ENCODE measurements at places on chromosomes 5 and 9.

DNA sequence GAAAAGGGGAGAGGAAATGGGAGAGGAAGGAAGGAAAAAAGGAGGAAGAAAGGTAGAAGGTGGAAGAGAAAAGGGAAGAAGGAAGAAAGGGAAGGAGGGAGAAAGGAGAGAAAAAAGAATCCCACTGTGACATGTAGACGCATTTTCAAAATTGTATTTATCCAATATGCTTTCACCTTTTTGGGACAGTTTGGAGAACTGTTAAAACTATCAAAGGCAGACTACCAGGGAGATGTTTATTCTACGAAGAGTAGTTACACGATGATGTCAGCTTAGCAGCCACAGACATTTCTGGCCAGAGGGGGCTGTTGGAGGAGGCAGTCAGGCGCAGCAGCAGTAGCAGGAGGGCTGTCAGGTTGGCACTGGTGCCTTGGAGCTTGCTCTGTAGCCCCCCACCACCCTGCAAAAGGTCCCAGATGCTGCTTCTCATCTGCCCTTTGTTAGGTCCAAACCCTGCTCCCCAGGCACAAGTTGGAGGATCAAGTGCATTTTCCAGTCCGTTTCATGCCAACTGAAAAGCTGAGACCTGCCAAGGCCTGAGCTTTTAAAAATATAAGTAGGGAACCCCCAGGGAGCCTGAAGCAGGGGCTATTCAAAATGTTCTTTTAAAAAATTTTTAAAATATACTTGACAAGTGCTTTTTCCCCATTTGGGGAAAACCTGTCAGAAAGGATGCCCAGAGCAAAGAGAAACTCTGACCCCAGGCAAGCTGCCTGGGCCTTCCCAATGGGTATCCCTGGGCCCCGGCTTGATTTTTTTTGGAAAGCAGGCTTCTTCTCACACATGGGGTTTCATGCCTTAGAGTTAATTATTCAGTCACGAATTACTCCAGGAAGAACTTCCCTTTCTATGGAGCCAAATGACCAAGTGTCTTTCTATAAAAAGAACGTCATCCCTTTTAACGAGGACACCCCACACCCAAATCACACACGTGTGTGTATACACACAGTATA is 203.3 kb downstream of the SLIT3 start:
- no peak for DNase-seq

GRCh38 chr9:32385152-32385884 is 875 bp downstream of the ACO1 start:
- DNase-seq = no peak

- DNase-seq = no peak
Observed at GRCh38 chr9:133906932-133907910, 84.9 kb downstream of the VAV2 start.

DNA sequence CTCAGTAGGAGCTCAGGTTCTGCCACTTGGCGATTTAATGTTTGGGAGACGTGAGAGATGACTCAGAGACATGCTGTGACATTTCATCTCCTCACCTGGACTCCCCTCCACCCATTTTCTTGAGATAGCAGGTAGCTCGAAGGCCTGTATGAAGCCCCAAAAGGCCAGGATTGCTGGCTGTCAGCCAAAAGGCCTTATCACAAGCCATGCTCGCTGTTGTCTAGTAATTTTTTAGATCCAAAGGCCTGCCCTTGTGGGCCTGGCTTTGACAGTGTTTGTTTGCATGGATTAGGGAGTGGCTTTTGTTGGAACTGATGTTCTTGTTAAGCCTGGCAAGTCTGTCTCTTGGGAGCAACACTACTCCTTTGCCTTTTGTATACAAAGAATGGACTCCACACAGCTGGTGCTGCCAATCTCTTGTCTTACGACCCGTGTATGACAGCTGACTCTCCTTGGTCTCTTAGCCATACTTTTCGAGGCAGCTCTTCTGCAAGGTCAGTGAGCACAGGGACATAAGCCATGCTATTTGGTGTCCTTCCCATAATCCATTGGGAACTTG is 22.7 kb downstream of the CAVIN4 start:
- DNase-seq = no peak

- DNase-seq = no peak
Observed at GRCh38 chr9:133558191-133559126, 24.0 kb downstream of the ADAMTSL2 start.

All from NCI-H2029 (cell line).